ENCODE measurements at places on chromosomes 7 and 10.

DNA sequence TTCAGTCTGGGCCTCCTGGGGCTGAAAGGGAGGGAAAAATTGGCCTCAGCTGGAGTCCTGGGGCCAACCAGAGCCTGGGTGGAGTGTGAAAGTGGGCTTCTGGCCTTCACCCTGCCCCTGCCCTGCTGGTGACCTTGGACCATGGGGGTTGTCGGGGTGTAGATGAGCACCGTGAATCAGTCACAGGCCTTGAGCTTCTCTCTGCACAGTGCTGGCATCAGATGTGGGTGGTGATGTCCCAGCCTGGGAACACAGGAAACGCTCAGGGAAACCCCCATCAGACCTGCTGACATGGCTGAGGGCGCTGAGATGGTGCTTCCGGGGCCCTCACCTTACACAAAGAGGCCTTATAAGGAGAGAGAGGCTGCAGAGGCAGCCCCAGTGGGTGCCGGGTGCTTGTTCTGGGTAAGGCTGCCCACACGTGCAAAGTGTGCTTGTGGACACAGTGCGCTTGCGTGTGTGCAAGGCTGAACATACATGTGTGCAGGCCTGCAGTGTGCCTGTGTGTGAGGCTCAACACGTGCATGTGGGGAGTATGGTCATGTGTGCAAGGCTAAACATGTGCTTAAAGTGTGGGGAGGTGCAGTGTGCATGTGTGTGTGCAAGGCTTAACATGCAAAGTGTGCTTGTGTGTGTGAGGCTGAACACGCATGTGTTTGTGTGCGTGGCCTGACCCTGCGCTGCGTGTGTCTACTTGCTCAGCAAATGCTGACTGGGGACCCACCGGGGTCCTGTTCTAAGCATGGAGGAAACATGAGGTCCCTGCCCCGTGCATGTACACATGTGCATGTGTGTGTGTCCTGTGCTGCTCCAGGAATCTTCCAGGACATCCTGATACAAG, 6.5 kb downstream of the ARPC1B start:
- no peak for DNase-seq

DNA sequence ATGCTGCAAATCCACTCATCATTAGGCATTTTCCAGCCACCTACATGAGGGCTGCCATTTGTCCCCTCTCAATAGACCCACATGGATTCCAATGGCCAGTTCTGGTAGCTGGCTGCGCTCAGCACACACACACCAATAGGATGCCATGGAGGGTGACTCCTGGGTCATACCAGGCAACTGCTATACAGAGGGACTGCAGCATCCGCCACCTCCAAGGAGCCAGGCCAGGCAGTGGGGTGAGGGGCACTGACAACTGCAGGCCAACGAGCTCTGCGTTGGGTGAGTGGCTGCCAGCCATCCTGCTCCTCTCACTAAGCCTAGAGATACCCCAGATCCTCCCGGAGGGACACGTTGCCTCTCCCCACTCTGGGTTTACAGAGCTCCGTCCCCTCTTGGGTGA, 118.8 kb upstream of the NANOS1 start:
- DNase-seq = no peak

- DNase-seq = no peak
These were observed 230.0 kb downstream of the PHF14 start for GRCh38 chr7:11203683-11204082.

- DNase-seq = no peak
These were observed 53.2 kb upstream of the SMNDC1 start for GRCh38 chr10:110357871-110358270.

DNA sequence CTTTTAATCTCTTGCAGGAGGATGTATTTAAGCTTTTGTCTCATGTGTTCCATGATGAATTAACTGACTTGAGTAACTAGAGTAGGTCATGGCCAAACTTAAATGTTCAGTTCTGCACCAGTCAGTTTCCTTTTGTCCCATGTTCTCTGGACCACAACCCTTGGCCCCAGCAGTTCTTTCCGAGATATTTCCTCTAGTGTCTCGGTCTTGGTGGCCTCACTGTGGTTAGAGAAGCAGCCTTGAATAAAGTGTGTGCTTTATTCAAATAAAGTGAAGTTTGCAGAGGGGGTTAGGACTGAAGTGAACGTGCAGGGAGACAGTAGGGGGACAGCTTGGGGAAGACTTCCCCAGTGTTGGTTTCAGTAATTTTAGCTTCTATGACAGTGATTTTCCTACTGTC, 9.3 kb downstream of the ZNF212 start:
- DNase-seq = no peak

DNA sequence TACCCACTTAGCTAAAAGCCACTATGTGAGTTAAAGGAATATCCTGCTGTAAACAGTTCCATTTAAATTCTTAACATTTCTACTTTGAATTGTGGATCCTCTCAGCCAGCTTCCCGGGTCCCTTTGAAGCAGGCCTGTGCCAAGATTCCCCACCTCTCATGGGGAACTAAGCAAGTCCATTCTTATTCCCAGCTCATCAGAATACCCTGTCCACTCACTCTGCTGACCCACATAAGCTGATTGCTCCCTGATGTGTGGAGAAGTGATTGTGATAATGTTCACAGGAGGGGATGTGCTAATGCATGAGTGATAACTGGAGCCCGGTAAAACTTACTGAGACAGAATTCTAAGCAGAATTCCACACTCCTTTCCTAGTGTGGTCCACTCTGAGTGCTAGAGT, 709.7 kb downstream of the CNTNAP2 start:
- no peak for DNase-seq

- DNase-seq = no peak
These were observed 46.5 kb downstream of the VCL start for GRCh38 chr10:74044419-74044818.

DNA sequence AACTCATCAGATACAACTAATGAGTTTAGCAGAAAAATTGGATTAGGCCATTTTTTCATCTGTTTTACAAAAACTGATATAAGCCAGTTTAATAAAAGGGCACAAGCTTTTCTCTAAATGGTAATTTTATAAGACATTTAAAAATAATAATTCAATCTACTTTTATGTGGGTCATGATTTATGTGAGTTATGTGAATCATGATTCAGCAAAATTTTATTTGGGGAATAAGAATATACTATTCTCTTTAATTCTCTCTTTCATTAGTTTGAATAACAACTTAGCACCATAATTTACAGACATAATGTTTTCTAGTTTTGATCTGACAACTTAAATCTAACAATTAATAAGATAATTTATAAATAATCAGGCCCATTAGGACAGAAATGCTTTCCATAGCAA, 63.8 kb upstream of the TEX47 start:
- no peak for DNase-seq

DNA sequence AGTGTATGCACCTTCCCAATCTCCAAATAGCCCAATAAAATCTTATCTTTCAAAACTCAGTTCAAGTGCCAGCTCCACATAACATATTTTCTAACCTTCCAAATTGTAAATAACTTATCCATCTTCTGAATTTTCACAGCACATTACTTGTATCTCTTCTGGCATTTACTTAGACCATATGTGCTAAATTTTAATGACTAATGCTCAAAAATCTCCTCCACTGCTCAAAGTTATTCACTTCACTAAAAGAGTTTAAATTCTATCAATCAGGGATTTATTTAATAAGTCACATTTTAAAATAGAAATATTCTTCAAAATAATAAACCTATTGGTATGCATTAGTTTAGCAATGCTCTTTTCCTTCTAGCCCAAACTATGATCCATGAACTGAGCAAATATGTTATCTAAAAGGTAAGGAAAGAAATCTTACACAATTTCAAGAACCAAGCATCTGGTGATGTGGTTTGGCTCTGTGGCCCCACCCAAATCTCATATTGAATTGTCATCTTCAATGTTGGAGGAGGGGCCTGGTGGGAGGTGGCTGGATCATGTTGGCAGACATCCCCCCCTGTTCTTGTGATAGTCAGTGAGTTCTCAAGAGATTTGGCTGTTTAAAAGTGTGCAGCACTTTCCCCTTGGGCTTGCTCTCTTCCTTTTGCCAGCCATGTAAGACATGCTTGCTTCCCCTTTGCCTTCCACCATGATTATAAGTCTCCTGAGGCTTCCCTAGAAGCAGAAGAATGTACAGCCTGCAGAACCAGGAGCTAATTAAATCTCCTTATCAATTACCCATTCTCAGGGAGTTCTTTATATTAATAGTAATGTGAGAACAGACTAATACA, 28.1 kb upstream of the GPR22 start:
- no peak for DNase-seq

DNA sequence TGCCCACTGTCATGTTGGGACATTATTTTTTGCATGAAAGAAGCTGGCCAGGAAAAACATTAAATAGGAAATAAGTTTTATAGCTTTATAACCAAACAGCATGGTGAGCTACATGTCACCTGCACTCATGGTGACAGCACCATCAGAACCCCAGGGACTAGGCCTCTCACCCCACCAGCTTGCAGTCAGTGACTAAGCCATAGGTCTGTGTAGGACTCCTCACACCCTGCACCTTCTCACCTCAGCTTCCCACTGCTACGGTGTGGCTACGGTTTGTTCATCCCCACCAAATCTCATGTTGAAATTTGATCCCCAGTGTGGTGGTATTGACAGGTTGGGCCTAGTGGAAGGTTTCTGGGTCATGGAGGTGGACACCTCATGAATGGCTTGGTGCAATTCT, 161.3 kb upstream of the VIPR2 start:
- no peak for DNase-seq

DNA sequence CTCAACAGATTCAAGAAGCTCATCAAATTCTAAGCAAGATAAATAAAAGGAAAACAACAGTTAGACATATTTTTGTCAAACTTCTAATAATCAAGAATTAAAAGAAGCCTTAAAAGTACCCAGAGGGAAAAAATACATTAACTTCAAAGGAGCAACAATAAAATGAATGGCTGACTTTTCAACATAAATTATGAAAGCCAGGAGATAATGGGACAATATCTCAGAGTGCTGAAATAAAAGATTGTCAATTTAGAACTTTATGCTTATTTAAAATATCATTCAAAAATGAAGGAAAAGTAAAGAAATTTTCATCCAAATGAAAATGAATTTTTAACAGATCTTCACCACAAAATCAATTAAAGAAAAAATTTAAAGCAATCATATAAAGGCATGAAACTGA, 108.5 kb upstream of the IL6 start:
- DNase-seq = no peak

DNA sequence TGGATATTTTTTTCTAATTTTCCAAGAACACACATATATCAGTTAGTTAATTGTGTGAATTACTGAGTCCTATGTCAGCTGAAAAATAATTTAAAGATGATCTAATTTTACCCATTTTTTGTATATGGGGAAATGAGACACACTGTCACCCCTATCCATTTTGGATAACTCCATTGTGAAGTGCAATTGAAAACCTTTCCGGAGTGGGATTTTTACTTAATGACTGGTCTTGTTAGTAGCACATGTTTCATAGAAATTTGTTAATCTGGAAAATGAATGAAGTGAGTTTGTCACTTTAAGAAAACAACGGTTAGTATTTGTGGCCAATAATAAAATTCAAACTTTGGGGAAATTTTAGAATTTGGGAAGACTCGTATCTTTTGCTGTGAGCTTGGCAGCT, 2.0 kb downstream of the GARS1 start:
- DNase-seq = no peak

DNA sequence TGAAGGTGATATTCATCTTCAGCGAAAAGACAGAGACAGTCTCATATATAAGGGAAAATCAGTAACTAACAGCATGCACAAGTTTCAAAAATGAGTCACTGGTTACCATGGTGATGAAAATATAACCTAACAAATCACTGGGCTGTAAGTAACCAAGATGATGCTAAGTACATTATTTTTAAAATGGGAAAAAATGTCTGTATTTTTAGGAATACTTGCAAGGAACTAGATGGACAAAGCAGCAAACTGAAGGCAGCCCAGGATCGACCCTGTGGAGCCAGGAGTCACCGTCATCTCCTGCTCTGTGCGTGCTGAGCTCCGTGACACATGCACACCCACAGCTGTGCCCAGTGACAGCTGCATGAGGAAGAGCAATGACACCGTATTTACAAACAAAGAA, 137.3 kb downstream of the ELMO1 start:
- no peak for DNase-seq

- DNase-seq = no peak
These were observed 5.1 kb downstream of the ZCCHC24 start for GRCh38 chr10:79440281-79440680.

GRCh38 chr10:86666538-86666937, 1.8 kb upstream of the LDB3 start:
- DNase-seq = no peak

DNA sequence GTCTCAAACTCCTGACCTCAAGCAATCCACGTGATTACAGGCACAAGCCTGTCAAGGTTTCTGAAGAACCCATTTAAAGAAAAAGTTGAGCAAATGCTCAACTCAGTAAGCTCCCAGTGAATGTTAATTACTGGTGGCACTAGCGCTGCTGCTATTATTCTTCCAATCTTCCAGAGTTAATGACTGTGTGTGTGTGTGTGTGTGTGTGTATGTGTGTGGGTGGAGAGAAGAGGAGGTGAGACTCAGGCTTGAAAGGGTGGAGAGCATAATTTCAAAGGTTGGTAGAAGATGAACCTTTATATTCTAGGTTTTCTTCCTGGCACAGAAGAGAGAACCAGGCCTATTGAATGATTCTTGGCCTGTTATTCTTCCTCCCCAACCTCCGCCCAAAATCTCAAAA, 11.6 kb upstream of the NPVF start:
- no peak for DNase-seq

- no peak for DNase-seq
These were observed 185.9 kb downstream of the TCERG1L start for GRCh38 chr10:131125511-131126225.

GRCh38 chr10:21314906-21315644, 210.4 kb downstream of the SKIDA1 start:
- no peak for DNase-seq

DNA sequence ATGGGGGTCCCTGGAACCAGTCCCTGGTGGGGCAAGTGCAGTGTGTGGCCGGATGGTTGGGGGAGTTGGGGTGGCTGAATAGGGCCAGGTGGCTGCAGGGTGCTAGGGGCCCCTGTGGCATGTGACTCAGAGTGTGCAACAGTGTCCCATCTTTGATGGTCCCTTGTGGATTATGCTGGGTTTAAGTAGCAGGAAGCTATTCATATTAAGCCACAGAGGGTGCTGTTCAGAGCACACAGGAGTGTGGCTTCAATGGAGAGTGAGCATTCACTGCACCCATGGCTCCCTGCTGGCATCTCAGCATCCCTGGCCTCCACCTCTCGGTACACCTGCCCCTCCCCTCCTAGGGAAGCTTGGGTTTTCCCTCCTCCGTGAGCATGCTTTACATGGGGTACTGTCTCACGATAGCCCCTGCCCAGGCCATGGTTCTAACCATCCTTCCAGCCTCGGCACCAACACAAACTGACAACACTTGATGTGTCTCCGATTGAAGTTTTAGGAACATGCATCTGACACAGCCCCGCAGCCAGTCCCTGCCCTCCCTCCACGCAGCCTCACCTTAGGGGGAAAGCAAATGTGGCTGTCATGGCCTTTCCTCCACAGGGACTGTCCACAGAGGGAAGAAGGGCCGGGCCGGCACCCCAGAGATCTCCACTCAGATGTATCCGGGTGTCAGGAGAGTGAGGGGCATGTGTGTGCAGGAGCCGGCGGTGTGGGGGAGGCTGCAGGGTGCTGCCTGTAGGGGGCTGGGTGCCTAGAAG, 30.4 kb upstream of the PPIF start:
- no peak for DNase-seq
